Vagina (tissue), 2 donors: ENCODE measurements at places on chromosomes 13 and 19. TPM values are rescaled to one million over a fixed set of nuclear protein-coding genes. Genes with fewer than 3 reads are reported as not detected.

Gene DDX39A
- 81.8 TPM for total RNA-seq

Gene ZNF541
- not detected for total RNA-seq

DNA sequence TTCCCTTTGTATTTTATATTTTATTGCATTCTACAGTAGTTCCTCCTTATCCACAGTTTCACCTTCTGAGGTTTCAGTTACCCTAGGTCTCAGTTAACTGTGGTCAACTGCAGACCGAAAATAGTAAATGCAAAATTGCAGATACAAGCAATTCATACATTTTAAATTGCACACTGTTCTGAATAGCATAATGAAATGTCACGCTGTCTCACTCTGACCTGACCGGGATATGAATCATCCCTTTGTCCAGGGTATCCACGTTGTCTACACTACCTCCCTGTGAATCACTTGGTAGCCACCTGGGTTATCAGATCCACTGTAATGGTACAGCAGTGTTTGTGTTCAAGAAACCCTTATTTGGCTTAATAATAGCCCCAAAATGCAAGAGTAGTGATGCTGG lies 325.0 kb downstream of the DNAJC15 start:
- no peaks in the 10 kb centered on the region for H3K36me3 ChIP-seq
- no peaks in the 10 kb centered on the region for H3K27me3 ChIP-seq
- no peak overlapping the region for H3K27ac ChIP-seq

GRCh38 chr19:17436094-17436873 lies 12.2 kb downstream of the TMEM221 start:
- no peaks in the 10 kb centered on the region for H3K36me3 ChIP-seq
- DNase-seq = no peak
- H3K4me3 ChIP-seq = no peak overlapping the region
- H3K27me3 ChIP-seq = no peaks in the 10 kb centered on the region

GRCh38 chr13:47459512-47459911 lies 541.6 kb downstream of the SUCLA2 start:
- H3K36me3 ChIP-seq = no peaks in the 10 kb centered on the region
- no peaks in the 10 kb centered on the region for H3K27me3 ChIP-seq
- no peak for DNase-seq
- no peak overlapping the region for H3K27ac ChIP-seq
- H3K4me3 ChIP-seq = no peak overlapping the region

GRCh38 chr19:1102407-1103131 lies 1.2 kb upstream of the GPX4 start:
- H3K27ac ChIP-seq = peak overlapping the region; percentile 99
- H3K4me3 ChIP-seq = no peak overlapping the region
- H3K27me3 ChIP-seq = no peaks in the 10 kb centered on the region

DNA sequence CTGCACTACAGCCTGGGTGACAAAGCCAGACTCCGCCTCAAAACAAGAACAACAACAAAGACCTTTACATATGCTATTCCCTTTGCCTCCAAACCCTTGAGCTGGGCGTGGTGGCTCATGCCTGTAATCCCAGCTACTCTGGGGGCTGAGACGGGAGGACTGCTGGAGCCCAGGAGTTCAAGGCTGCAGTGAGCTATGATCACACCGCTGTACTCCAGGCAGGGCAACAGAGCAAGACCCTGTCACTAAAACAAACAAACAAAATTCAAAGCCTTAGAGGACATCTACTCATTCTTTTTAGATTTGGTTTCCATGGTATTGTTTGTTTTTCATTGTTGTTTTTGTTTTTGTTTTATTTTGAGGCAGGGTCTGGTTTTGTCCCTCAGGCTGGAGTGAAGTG lies 7.8 kb downstream of the ACER1 start:
- no peaks in the 10 kb centered on the region for H3K36me3 ChIP-seq
- H3K4me3 ChIP-seq = no peak overlapping the region
- H3K27ac ChIP-seq = no peak overlapping the region
- H3K27me3 ChIP-seq = no peaks in the 10 kb centered on the region

GRCh38 chr13:71714802-71715375 lies 152.1 kb downstream of the DACH1 start:
- H3K36me3 ChIP-seq = no peaks in the 10 kb centered on the region
- H3K4me1 ChIP-seq = peaks cover 5% of the 10 kb centered on the region
- no peak overlapping the region for H3K4me3 ChIP-seq
- no peak for DNase-seq
- no peaks in the 10 kb centered on the region for H3K27me3 ChIP-seq
- no peak overlapping the region for H3K27ac ChIP-seq

- H3K4me3 ChIP-seq = no peak overlapping the region
- no peak for DNase-seq
- no peak overlapping the region for H3K27ac ChIP-seq
- H3K4me1 ChIP-seq = no peaks in the 10 kb centered on the region
- no peaks in the 10 kb centered on the region for H3K36me3 ChIP-seq
These were observed 58.8 kb upstream of the ZNF681 start for GRCh38 chr19:23817519-23817918.

GRCh38 chr13:98348466-98349200 lies 171.6 kb upstream of the RNF113B start:
- H3K27me3 ChIP-seq = no peaks in the 10 kb centered on the region
- H3K27ac ChIP-seq = no peak overlapping the region
- no peaks in the 10 kb centered on the region for H3K36me3 ChIP-seq
- DNase-seq = no peak
- peaks cover 13% of the 10 kb centered on the region for H3K4me1 ChIP-seq
